ENCODE measurements at places on chromosomes 2 and 18.

DNA sequence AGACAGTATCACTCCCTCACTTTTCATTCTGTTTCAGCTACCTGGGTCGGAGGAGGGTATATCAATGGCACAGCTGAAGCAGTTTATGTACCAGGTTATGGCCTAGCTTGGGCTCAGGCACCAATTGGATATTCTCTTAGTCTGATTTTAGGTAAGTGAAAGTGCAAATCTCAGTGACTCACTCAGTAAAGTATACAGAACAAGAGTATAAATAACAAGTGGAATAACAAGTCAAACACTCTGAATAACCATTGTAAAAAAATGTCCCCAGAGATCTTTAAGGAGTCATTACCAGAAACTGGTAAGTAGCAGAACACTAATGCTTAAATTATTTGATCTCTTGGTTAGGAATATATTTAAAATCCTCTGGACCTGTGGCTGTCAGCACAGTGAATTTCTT is 5.7 kb downstream of the SLC5A7 start:
- no peak for DNase-seq

- no peak for DNase-seq
These were observed 392.9 kb downstream of the TGIF1 start for GRCh38 chr18:3842844-3843243.

- no peak for DNase-seq
These were observed 47.4 kb upstream of the RAPH1 start for GRCh38 chr2:203582468-203582867.

DNA sequence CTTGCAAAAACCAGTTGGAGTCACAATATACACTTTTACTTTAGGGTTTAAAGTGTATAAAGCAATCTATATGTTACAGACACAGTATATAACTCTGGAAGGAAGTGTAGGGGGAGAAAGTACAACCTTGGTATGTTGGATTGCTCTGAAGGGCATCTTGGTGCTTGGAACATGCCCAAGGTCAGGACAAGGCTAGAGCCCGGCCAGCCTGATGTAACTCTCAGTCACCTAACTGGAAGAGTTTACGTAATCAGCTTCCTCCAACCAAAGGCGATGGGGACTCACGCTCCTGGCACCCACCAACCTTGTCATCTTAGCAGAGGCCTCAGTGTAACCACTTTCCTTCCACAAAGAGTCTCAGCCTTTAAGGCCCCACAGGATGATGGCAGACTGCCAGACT is 181.1 kb upstream of the ACAA2 start:
- no peak for DNase-seq

DNA sequence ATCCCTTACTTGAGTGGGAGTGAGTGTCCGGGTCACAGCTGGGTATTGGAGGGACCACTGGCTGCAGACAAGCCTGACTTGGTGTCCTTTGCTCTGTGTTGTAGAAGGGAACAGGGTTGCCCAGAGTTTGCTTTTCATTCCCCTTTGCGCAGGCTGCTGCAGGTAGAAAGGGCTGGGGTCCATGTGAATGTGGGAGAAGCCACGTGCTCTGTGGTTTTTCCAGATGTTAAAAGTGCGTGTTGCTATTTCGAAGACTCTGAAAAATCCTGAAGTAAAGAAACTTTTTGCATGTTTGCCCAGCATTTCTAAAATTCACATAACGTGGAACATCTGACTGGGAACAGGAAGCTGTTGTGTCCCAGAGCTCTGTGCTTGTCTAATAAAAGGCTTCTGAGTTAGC is 28.8 kb downstream of the GLI2 start:
- DNase-seq, result no peak

- no peak for DNase-seq
These were observed 399.3 kb downstream of the LRATD1 start for GRCh38 chr2:15031745-15032240.

Data from activated naive CD4-positive, alpha-beta T cell (primary cell).